ENCODE measurements at places on chromosomes 12 and 14. TPM values are rescaled to one million over a fixed set of nuclear protein-coding genes. Genes with fewer than 3 reads are reported as not detected.
A peak's percentile ranks its signal among the peaks of the same experiment; 100 is the strongest.

Gene GPR84
- not detected for total RNA-seq

DNA sequence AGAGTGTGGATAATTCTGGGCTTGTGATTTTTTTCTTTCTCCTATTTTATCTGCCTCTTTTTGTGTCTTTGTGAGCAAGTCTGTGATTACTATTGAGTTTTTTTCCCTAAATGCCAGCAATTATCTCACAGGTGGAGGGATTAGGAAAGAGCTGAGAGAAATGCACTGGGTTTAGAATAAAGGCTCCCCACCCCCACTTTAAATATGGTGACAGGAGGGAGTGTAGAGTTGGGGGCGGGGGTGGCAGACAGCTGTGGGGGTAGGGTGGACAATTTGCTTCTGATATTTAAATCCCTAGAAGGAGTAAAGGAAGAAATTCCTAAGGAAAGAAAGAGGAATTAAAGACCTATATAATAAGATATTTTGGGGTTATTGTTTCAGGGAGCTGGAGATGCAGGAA is 145.9 kb downstream of the NRXN3 start:
- no peak for DNase-seq

Gene PLCZ1
- not detected for total RNA-seq

- DNase-seq = no peak
These were observed 8.9 kb downstream of the PELI2 start for GRCh38 chr14:56127156-56127555.

GRCh38 chr12:111209811-111210210 is 159.1 kb downstream of the PHETA1 start:
- no peak for DNase-seq

DNA sequence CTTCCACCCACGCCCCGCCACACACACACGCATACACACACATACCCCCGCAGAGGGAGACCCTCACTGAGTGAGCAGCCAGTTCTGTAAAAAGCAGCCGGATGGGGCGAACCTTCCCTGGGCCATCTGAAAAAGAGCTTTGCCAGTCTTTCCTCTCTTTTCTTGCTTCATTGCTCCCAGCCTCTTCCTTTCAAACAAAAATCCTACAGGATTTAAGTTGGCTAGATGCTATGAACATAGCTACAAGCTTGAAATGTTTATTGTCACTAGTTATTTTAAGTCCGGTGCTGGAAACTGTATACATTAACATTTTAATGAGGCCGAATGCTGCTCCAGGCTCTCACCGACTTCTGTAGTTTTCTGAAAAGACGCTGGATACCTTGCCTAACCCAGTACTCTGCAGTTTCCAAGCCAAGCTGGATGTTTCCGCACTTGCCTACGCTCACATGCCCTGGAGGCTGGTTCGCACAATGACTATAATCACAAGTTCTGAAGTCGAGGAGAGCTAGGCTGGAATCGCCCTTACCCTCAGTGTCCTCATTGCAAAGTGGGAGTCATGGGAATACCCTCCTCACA is 39.2 kb downstream of the LTBP2 start:
- DNase-seq = peak; percentile 87

Gene C14orf39
- not detected for total RNA-seq

Gene SAV1
- total RNA-seq = 53.5 TPM

Gene FBRSL1
- 3.9 TPM for total RNA-seq

All from fibroblast of villous mesenchyme (primary cell).